CD4-positive, alpha-beta T cell treated with Interleukin-6 for 4 hours (primary cell): ENCODE measurements at places on chromosomes 16 and 17.

GRCh38 chr16:56936491-56936890, 4.5 kb downstream of the HERPUD1 start:
- DNase-seq, result no peak

- peak; percentile 42 for DNase-seq
These were observed 957 bp downstream of the OXLD1 start for GRCh38 chr17:81665205-81666091.

- DNase-seq, result peak; percentile 78
These were observed 7.9 kb upstream of the LLGL1 start for GRCh38 chr17:18217412-18218015.

DNA sequence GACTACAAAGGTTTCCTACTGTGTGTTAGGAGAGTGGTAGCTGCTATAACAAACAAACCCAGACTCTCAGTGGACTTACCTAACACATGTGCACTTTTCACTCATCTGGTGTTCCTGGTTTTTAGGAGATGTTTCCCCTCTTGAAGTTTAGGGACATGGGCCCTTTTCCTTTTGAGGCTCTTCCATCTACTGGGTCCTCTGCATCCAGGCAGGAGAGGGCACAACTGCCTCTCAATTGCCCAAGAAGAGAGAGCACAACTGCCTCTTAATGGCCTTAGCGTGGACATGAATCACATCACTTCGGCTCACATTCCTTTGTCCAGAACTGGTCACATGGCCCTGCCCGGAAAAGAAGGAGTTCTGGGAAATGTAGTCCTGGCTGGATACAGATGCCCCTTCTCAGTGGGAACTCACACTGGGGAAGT, 9.8 kb upstream of the TNRC6C start:
- DNase-seq, result no peak

GRCh38 chr16:89154390-89155183, 17.0 kb upstream of the CDH15 start:
- no peak for DNase-seq

DNA sequence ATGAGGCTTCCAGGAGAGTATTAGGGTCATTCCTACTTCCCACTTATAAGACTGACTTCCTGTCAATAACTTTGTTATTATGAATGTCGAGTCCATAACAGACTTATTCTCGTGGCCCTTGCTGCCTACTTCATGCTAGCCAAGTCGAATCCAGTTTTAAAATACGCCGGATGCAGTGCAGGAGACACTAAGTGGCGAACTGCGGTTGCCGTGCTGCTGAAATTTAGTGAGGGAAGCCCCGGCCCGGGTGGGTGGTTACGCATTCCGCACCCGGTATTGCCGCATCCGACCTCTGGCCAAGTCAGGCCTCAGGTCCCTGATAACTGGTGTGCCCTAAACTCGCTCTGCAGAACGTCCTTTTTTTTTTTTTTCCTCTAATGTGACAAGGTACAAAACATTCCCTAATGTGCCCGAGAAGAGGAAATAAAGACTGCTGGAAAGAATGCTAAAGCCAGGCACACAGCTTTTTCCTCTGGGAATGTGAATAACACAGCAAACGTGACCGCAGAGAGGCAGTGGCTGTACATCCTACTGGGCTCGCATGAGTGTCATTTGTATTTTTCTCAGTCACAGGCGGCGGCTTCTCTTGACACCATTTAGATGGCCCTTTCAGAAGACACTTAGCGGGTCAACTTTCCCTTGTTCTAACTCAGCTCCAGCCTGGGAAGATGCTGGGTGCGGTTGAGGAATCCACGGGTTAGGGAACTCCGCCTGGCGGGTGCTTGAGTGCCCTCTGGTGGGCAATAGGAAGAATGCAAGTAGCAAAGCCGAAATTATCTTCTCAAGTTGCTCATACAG, 7.1 kb upstream of the AKTIP start:
- peak; percentile 60 for DNase-seq

- DNase-seq, result no peak
These were observed 509.0 kb upstream of the KIF2B start for GRCh38 chr17:53313746-53314145.

- peak; percentile 33 for DNase-seq
These were observed 35.5 kb upstream of the STAC2 start for GRCh38 chr17:39261286-39261685.

GRCh38 chr16:70697594-70698170, 11.8 kb upstream of the MTSS2 start:
- DNase-seq, result no peak
